ENCODE measurements at places on chromosomes 12 and 14.

GRCh38 chr12:11761869-11762567, 112.5 kb downstream of the ETV6 start:
- DNase-seq: no peak

DNA sequence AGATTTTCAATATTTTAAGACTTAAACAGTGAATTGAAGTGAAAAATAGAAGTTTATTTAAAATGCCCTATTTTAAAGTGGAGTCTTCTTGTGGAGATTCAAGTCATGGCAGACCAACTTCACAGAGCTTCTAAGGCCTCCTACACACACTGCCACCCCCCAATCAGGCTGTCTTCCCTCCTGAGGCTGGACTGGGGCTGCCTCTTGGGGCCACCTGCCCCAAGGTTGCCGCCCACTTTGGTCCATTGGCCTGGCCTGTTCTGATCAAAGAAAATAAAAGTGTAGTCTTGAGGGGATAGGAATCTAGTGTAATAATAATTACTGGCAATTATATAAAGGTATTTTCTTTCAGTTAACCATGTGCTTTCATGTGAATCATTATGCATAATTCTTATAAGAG, 1.3 kb downstream of the GOLT1B start:
- DNase-seq: no peak

GRCh38 chr12:3289702-3290101, 201.3 kb upstream of the PRMT8 start:
- DNase-seq: no peak

GRCh38 chr14:90424075-90424474, 27.2 kb downstream of the CALM1 start:
- DNase-seq: no peak

DNA sequence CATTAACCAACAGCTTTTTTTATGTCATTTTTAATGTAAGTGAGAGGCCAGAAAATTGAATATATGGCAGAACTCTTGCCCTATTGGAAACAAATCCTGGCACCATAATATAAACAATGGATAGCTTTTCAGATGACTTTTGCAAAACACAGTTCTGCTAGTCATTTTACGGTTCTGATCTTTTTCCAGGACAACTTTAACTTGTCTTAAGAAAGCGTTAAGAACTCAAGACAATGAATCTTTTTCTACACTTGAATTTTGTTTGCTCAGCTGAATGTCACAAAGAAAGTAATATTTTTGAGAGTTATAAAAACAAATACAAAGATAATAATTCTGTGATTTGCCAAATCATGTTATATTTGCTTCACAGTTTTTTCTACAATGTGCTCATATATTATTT, 13.2 kb downstream of the KERA start:
- no peak for DNase-seq

- DNase-seq: no peak
These were observed 90.5 kb downstream of the CHST11 start for GRCh38 chr12:104547235-104547634.

DNA sequence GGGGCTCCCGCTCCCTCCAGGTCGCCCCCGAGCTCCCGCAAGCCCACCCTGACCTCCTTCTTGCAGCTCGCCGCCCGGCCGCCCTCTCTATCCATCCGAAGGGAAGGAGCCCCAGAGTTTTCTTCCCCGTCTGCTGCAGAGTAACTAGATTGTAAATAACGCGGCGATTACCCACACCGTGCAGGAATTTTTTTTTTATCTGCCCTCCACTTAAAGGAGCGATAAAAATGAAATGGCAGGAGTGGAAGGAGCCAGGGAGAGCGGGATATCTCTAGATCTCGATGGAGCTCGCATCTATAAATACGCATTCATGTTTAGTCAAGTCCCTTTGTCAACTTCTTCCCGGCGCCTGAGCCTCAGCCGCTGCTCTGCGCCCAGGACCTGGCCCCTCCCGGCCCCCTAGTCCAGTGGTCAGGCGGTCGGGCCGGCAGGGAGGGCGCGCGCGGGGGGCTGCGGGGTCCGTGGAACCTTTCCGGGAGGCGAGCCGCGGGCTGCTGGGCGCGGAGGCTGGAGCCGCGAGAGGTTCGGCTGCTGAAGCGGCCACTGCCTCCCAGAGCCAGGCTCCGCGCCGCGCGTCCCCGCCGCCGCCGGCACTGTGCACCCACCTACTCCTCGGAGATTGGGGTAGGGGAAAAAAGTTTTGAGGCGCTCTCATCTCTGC, 386.0 kb downstream of the BCAT1 start:
- DNase-seq: no peak

GRCh38 chr12:124695861-124696260, 128.4 kb upstream of the NCOR2 start:
- no peak for DNase-seq

DNA sequence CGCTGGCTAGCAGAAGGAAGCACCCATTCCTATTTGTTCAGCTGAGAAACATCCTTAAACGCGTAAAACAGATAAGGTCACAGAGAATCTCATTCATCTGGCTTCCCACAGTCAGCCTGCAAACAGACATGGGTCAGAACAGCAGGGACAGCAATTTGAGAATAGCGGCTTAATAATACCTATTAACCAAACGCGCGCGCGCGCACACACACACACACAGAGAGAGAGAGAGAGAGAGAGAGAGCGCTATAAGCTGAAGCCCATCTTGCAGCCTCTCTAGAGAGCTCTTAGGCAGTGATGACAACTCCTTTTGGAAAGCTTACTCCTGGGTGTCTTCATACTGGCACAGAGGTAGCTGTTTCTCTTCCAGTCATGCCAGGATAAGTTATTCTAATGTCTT, 26.4 kb downstream of the TMEM132D start:
- DNase-seq: no peak

DNA sequence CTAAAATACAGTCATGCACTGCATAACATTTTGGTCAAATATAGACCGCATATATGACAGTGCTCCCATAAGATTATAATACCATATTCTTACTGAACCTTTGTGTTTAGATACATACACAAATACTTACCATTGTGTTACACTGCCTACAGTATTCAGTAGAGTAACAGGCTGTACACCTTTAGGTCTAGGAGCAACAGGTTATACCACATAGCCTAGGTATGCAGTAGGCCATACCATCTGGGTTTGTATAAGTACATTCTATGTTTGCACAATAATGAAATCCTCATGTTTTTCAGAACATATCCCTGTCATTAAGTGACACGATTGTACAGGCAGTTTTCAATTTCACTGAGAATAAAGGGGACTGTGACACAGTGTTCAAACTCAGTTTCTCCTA, 22.3 kb downstream of the KDM5A start:
- no peak for DNase-seq

DNA sequence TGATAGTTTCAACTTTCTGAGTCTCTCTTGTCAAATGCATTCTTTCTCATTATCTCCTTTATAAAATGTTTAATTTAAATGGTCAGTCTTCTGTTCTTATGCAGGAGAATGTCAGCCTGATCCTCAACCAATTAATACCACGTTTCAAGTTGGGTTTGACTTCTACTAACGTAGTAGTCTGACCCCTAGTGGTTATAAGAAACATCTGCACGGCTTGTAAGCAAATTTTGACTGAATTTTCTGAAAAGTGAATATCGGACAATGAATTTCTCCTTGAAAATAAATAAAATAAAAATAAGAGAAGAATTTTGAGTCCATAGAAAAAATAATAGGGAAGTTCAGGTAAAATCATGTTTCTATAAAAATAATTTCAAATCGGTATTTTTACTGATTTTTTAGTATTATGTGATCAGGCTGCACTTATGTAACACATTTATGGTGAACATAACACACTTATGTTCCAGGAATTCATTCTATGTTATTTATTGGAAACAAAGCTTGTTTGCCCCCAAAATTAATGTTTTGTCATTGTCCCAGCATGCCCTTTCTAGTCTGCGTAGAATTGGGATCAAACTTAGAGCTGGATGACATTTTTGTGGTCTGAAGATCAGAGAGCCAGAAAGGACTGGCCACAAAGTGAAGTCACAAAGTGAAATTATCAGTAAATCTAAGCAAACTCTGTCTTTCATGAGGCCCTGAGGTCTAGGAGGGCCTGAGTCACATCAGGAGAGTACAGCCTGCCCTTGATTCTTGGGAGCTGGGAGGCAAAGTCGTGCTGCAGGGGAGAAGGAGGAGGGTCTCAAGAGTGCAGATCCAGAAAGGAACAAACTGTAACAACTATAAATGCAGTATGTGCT, 101.2 kb upstream of the STXBP6 start:
- no peak for DNase-seq

- DNase-seq: no peak
These were observed 28.1 kb downstream of the TTC6 start for GRCh38 chr14:37623426-37623951.

GRCh38 chr12:132139912-132140311, 4.2 kb downstream of the DDX51 start:
- DNase-seq: no peak

DNA sequence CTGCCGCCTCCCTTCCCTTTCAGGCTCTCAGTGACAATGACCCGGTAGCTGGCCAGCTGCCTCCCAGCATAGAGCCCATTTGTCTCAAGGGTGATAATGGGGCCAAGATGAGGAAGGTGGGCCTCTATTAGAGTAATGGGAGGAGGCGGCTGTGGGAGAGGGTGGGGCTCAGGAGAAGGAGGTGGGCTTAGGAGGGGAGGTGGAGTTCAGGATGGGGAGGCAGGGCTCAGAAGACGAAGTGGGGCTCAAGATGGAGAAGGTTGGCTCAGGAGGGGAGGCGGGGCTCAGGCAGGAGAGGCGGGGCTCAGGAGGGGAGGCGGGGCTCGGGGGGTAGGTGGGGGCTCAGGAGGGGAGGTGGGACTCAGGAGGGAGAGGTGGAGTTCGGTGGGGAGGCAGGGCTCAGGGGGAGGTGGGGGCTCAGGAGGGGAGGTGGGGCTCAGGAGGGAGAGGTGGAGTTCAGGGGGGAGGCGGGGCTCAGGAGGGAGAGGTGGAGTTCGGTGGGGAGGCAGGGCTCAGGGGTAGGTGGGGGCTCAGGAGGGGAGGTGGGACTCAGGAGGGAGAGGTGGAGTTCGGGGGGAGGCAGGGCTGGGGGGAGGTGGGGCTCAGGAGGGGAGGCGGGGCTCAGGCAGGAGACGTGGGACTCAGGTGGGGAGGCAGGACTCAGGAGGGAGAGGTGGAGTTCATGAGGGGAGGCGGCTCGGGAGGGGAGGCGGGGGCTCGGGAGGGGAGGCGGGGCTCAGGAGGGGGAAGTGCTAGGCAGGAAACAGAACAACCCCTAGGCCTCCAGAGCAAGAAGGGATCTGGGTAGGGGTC, 36.8 kb downstream of the IQSEC3 start:
- DNase-seq: no peak

- no peak for DNase-seq
These were observed 7.6 kb upstream of the ARID2 start for GRCh38 chr12:45721954-45722353.

- DNase-seq: no peak
These were observed 4.4 kb upstream of the SOCS2 start for GRCh38 chr12:93568091-93568490.

DNA sequence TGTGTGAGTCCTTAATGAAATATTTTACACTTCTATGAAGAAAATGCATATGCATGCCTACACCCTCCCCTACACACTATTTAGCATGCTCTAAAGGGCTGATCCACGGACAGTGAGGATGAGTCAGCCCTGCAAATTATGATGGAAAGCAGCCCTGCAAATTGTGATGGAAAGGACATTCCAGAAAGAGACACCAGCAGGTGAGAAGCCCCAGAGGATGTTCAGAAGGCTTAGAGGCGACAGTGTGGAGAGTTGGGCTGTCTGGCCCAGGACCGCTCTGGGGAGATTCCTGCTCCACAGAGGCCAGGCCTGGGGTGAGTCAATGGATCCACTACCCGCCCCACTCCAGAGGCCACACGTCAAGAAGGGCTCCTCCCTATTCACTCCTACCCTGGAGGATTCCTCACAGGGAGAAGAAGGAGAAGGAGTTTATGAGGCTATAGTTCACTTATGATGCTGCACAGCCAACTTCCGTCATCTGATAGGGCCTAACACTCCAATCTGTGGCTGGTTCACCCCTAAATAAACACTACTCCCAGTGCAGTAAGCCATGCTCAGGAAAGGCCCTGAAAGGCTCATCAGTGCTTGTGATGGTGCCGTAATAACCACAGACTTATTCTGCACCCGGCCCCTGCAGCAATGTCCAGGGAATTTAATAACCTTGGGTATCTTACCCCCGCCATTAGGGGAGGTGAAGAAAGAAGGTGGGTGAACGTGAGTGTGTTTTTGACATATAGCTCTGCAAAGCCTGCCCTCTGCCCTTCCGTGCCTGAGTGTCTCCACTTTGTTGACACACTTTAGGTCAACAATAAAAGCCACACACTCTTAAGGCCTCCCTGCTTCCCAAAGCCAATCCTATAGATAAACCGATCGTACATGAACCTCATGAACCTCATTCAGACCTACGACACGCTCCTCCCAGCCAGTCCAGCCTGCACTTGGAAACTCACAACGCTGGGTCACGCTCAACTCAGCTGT, 46.4 kb downstream of the CLMN start:
- no peak for DNase-seq

DNA sequence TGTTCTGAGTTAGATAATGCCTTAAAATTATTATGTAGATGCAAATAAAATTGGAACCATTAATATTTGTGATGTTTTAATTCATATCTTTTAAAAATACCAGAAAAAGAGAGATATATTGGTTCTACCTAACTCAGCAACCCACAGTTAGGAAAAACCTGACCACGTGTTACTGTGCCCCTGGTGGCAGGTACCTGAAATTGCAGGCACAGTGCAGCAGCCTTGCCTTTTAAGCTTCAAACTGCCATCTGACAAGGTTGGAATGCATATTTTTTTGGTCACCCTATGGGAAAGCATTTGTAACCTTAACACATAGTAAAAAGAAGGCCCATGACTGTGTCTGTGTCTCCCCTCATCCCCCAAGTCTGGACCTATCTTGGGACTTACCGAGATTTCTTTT, 109.4 kb upstream of the NOS1 start:
- DNase-seq: no peak

- peak; percentile 32 for DNase-seq
These were observed 48.6 kb downstream of the PCNX1 start for GRCh38 chr14:70955543-70956480.

- DNase-seq: no peak
These were observed 583.4 kb downstream of the VRK1 start for GRCh38 chr14:97380539-97380941.

DNA sequence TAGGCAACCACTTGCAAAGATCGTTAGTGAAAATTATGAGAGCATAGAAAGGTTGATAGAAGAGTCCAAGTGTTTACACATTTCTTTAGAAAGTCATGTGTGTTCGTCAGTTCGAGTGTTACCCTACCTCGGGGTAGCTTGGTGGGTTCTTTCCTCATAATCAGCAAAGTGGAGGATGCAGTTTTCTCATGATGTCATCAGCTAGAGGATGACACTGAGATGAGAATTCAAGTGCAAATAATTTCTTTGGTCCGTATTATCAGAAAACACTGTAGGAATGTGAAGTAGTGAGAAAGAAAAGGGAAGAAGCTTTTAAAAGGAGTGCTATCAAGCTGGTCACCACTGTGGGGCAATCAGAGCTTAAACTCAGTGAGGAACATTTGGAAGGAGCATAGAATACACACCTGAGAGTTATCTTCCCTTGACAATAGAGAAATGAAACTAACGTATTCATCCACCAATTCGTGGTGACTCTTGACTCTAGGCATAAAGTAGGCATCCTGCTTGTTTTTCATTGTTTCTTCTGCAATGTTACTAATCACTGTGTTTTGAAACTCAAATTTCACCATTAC, 1340.9 kb upstream of the TMEM132C start:
- no peak for DNase-seq

GRCh38 chr14:102180248-102180998, 40.7 kb downstream of the WDR20 start:
- no peak for DNase-seq

GRCh38 chr12:131005161-131006035, 51.7 kb downstream of the ADGRD1 start:
- no peak for DNase-seq

GRCh38 chr12:24038211-24038997, 88.9 kb upstream of the SOX5 start:
- DNase-seq: no peak

GRCh38 chr12:50599366-50600095, 94.7 kb downstream of the DIP2B start:
- no peak for DNase-seq
